ENCODE measurements at places on chromosomes 1 and 21. TPM values are rescaled to one million over a fixed set of nuclear protein-coding genes. Genes with fewer than 3 reads are reported as not detected.

- H3K4me1 ChIP-seq, result no peaks in the 10 kb centered on the region
- no peaks in the 10 kb centered on the region for H3K27me3 ChIP-seq
- no peak for DNase-seq
- H3K27ac ChIP-seq, result no peak overlapping the region
Measured at GRCh38 chr1:107153014-107153413, 12.2 kb downstream of the NTNG1 start.

DNA sequence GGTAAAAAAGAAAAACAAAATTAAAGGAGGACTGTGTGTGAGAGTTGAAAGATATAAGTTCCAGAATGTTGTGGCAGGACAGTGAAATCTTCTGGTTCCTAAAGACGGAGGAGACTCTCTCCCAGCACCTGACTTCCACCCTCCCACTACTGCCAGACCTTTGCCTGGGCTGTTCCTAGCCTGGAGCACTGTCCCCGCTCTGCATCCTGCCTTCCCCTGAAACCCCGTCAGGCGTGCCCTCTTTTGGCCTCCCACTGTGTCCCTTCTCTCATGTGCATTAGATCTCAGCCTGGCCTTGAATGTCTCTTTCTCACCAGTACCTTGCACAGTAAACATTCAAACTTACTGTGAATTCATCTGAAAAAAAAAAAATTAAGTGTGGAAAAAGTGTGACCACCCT lies 74.1 kb downstream of the VPS26C start:
- no peak overlapping the region for H3K4me3 ChIP-seq
- H3K27me3 ChIP-seq, result no peaks in the 10 kb centered on the region
- 0 out of 2 replicates have a peak, but pooled peaks cover 2% of the 10 kb centered on the region for H3K4me1 ChIP-seq

DNA sequence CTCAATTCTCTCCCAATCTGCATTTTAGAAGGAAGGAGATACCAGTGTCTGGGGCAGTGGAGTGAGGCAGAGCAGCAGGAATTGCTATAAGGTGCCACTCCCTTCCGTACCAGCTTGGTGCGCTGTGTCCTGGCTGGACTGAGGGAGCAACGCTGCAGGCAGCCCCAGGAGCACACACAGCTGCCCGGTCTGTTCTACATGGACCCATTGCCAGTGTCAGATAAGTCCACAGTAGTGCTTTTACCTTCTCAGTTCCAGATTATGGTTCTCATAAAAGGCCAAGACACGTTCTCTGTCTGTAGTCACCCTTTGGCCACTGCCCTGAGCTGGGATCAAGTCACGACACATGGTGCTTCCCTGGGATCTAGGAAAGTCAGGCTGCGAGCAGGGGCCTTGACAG lies 44.1 kb upstream of the BARHL2 start:
- H3K4me3 ChIP-seq, result no peak overlapping the region
- no peaks in the 10 kb centered on the region for H3K36me3 ChIP-seq
- H3K27ac ChIP-seq, result no peak overlapping the region
- no peaks in the 10 kb centered on the region for H3K27me3 ChIP-seq
- DNase-seq, result no peak

DNA sequence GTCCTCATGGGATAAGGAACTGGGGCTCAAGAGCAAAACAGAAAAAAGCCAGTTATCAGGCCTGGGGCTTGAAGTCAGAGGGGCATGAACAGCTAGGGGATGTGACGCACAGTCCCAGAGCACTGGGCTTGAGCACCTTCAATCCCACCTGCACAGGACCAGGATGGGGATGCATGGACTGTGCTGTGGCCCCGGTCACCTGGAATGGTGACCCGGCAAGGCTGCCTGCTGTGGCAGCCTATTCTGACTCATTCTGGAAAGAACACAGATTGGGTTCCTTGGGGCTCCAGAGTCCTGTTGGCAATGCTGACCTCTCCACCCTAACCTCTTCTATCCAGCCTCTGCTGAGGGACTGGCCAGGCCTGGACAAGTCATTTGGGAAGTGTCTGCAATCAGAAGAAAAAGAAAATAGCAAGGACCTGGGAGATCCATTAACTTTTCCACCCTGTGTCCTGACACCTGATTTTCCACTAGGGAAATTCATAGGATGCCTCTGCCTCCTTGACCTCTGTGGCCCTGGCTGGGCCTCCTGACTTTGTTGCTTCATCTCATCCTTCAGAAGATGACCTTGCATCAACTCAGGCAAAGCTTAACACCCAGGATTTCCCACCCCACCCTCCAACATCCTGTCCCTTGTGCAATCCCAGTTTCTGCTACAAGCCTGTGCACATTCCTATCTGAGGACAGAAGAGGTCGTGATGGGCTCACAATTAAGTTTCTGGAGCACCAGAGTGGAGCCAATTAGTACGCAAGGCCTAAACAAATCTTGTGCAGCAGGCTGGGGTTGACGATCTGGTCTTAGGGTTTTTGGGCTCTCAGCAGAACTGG lies 17.9 kb upstream of the FMOD start:
- peak; percentile 69 for DNase-seq
- peaks cover 9% of the 10 kb centered on the region for H3K27me3 ChIP-seq
- H3K36me3 ChIP-seq, result no peaks in the 10 kb centered on the region
- H3K4me1 ChIP-seq, result peaks cover 15% of the 10 kb centered on the region

- H3K27ac ChIP-seq, result no peak overlapping the region
- H3K4me1 ChIP-seq, result no peaks in the 10 kb centered on the region
- H3K27me3 ChIP-seq, result peaks cover 37% of the 10 kb centered on the region
Measured at GRCh38 chr1:229130028-229130668, 140.8 kb upstream of the RAB4A start.

DNA sequence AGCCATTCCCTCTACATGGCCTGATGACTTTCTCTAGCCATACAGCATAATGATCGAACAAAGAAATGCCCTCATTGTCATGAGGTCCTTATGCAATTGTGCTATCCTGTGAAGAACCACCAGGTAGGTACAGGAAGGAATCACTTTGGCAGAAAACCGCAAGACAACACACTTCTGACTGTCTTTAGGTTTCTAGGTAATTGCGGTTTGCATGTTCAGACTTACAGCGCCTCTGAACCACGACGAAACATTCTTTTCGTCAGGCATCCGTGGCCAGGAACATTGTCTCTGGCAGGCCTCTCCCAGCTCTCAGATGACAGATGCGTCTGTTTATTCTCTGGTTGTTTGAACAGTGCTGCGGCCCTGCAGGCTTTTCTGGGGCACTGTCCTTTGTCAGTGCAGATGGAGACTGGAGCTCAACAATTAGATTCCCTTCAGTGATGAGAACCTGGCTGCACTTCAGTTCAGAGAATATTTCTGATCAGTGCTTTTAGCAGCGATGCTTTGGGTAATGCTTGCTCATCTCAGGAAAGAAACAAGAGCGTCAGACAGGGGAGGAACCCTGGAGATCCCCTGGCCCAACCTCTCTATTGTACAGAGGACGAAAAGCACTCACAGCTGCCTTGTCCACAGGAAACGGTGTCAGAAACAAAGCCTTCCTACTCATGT lies 63.4 kb downstream of the B3GALT5 start:
- H3K4me1 ChIP-seq, result no peaks in the 10 kb centered on the region
- no peak overlapping the region for H3K4me3 ChIP-seq
- no peak overlapping the region for H3K27ac ChIP-seq
- DNase-seq, result no peak
- peaks cover 2% of the 10 kb centered on the region for H3K27me3 ChIP-seq
- H3K36me3 ChIP-seq, result no peaks in the 10 kb centered on the region

DNA sequence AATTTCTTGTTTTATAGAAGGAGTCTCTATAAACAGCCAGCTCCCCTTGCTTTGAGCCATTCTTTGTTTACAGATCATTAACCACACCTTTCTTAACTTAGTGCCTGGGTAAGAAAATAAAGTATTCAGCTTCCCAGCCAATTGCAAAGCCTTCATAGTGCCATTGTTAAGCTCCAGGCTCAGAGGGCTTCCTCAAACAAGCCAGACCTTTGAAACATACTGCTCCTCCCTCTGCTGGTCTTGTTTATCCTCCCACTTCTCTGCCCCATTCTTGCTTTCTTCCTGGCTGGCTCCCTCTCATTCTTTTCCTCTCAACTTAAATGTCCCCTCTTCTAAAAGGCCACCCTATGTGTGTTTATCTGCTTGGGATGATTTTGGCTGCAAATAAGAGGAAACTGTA lies 319.4 kb upstream of the ST6GALNAC5 start:
- no peaks in the 10 kb centered on the region for H3K27me3 ChIP-seq
- no peak for DNase-seq
- H3K27ac ChIP-seq, result no peak overlapping the region
- H3K36me3 ChIP-seq, result no peaks in the 10 kb centered on the region

GRCh38 chr1:228264090-228264829 lies 56.4 kb downstream of the OBSCN start:
- H3K27ac ChIP-seq, result no peak overlapping the region
- no peaks in the 10 kb centered on the region for H3K27me3 ChIP-seq
- no peak for DNase-seq

DNA sequence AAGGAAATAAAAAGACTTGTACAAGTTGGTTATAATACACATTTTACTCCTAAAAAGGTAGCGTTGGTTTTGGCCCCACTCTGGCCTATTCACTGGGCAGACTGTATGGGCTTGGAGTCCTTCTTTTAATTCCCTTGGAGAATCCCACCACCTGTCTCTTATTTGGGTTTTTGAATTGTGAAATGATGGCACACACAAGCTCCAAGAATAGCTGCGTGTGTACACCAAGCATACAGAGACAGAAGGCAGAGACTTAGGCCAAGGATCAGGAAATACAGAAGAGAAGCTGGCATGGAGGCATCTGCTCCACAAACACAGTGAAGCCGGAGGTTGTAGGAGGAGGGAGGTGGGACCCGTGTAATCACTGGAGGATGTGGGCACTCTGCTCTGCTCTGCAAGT lies 29.1 kb downstream of the DDR2 start:
- DNase-seq, result no peak
- no peak overlapping the region for H3K4me3 ChIP-seq
- peaks cover 21% of the 10 kb centered on the region for H3K4me1 ChIP-seq

DNA sequence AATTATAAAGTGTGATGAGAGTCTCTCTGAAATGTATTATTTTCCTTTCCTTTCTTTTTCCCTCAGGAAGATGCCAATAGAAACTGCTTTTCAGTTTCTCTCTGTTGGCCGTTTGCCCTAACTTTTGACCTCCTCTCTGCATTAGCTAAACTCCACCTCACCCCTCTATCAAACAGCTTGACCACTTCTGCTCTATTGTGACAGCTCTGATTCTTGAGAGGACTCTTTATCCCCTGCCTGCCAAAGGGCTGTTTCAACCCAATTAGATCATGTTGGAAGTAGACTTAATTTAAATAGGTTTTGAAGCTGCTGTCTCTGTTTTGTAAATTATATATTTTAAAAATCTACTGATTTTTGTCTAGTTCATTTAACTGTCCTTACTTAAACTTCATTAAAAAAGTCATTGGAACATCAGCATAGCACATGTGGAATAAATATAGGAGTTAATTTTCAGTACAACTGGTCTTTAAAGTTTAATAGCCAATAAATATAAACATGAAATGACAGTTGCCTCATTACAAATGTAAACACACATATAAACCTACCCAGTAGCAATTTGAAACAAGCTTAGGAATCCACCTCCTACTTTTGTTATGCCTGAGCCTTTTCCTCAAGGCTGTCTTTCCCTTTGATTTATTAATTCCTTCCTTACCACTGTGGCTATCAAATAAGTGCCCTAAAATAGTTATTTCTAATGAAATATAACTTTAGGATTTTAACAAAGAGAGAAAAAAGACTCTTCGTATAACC lies 152.0 kb downstream of the CHRM3 start:
- no peak overlapping the region for H3K27ac ChIP-seq
- no peak for DNase-seq
- H3K4me3 ChIP-seq, result no peak overlapping the region
- H3K36me3 ChIP-seq, result no peaks in the 10 kb centered on the region
- H3K4me1 ChIP-seq, result no peaks in the 10 kb centered on the region

DNA sequence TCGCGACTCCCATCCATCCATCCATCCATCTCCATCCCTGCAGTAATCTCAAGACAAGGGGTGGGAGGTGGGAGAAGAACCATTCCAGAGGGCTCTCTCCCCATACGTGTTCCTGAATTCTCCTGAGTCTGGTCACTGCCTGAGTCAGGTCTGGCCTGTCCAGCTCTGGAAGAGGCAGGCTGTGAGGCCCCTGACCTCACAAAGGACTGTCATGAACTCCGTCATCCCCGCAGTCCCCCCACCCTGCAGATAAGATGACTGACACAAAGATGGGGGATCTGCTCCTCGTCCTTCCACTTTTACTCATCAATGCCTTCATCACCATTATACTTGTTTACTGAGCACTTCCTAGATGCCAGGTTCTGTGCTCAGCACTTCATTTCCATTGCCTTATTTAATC lies 1.6 kb upstream of the MAP7D1 start:
- H3K27me3 ChIP-seq, result no peaks in the 10 kb centered on the region
- DNase-seq, result no peak
- no peak overlapping the region for H3K4me3 ChIP-seq
- H3K4me1 ChIP-seq, result peaks cover 27% of the 10 kb centered on the region
- H3K36me3 ChIP-seq, result peaks cover 4% of the 10 kb centered on the region

DNA sequence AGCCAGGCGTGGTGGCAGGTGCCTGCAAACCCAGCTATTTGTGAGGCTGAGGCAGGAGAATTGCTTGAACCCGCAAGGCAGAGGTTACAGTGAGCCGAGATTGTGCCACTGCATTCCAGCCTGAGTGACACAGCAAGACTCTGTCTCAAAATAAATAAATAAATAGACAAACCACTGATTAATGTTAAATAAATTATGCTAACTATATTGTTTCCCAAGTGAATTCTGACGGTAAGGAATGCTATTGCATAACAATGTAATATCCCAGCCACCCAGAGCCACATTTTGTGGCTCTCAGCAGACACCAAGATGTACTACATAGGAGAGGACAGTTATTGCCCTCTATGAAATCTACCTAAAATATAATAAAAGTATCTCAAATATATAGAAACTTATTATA lies 55.4 kb downstream of the LPGAT1 start:
- no peak overlapping the region for H3K4me3 ChIP-seq
- no peaks in the 10 kb centered on the region for H3K27me3 ChIP-seq
- no peak overlapping the region for H3K27ac ChIP-seq
- no peak for DNase-seq

DNA sequence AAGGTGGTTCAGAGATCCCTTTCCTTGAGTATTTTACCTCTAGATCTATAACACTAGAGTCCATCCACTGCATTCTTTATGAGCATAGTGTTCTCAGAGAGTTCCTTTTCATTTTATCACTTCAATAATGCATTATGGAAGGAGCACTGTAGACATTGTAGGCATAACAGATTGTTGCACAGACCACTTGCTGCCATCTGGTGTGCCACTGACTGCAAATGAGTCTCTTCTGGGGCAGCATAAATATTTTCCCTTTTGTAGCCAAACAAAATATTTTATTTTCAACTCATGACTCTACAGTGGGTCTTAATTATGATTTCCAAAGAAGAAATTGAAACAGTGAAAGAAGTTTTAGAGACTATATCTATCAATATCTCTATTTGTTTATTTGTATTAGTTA lies 290.4 kb downstream of the OLFM3 start:
- H3K4me3 ChIP-seq, result no peak overlapping the region
- H3K27ac ChIP-seq, result no peak overlapping the region
- DNase-seq, result no peak
- no peaks in the 10 kb centered on the region for H3K4me1 ChIP-seq
- H3K36me3 ChIP-seq, result no peaks in the 10 kb centered on the region

Gene COL6A2
- 222 TPM for total RNA-seq

Gene IL20
- total RNA-seq, result not detected

Measured in IMR-90 (cell line).